Activated CD4-positive, alpha-beta T cell treated with anti-CD3 and anti-CD28 coated beads, Interleukin-2, amount 10 ng/mL, durations not matched to agents 24 days and 14 days (primary cell): ENCODE measurements at places on chromosomes 5 and 9. TPM values are rescaled to one million over a fixed set of nuclear protein-coding genes. Genes with fewer than 3 reads are reported as not detected.

DNA sequence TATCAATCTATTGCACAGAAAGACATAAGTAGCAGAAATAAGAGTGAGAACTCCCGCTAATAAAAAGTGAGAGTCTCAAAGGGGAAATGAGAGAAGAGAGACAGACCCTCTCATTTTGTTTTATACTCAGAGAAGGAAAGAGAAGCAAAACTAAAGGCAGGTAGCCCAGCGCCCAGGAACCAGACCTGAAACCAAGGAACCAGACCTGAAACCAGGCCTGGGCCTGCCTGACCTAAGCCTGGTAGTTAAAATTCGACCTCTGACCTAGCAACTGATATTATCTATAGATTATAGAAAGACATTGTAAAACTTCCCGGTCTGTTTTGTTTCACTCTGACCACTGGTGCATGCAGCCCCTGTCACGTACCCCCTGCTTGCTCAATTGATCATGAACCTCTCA lies 134.5 kb upstream of the SEMA6A start:
- DNase-seq = no peak

DNA sequence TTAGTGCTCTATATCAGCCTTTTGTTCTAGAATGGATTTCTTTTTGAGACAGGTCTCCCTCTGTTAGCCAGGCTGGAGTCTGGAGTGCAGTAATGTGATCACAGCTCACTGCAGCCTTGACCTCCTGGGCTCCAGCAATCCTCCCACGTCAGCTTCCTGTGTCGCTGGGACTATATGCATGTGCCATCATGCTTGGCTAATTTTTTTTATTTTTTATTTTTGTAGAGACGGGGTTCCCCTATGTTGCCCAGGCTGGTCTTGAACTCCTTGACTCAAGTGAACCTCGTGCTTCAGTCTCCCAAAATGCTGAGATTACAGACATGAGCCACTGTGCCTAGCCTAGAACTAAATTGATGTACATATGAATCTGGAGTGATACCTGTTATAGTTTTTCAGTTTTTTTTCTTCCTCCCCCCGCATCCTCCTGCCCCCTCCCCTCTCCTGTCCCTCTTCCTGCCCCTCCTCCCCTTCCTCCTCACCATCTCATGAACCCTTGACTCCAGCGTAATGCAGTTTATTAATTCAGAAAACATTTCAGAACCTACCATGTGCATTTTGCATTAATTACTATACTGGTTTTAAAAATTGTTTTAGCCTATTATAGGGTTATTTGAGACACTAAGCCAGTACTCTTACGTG lies 37.4 kb upstream of the TNFAIP8 start:
- peak; percentile 78 for DNase-seq

DNA sequence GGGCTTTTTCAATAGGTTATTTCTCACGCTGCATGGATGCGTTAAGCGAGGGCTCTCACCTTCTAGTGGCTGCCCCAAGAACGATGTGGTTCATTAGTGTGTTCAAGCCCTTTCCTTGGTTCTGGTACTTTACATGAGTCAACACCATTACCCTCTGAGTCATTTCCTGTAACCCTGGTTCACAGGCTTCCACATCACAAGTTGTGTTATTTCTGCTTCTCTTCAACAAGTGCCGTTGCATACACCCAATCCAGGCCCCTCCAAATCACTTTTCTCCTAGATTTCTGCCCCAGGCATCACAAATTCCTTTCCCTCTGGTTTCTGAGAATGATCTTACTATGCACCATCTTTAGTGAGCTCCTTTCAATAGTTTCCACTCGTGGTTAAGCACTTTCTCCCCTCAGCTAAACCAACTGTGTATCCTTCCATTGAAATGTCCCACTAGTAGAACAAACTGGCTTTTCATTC lies 69.5 kb upstream of the RAD23B start:
- DNase-seq = peak; percentile 74

DNA sequence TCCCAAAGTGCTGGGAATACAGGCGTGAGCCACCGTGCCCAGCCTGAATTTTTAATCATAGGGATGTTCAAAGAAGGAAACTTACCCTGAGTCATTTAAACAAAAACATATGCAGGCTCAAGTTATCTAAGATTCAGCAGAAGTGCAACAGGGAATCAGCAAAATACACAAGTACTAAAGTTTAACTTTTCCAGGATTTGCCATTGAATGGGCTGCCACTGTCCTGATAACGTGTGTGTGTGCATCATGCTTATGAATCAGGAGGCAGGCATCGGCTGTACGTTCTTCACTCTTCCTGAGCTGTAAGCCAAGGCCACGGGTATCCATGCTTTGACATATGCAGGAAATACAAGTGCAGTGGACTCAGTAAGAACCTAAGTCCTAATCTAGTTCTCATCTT lies 48.8 kb upstream of the FST start:
- no peak for DNase-seq

DNA sequence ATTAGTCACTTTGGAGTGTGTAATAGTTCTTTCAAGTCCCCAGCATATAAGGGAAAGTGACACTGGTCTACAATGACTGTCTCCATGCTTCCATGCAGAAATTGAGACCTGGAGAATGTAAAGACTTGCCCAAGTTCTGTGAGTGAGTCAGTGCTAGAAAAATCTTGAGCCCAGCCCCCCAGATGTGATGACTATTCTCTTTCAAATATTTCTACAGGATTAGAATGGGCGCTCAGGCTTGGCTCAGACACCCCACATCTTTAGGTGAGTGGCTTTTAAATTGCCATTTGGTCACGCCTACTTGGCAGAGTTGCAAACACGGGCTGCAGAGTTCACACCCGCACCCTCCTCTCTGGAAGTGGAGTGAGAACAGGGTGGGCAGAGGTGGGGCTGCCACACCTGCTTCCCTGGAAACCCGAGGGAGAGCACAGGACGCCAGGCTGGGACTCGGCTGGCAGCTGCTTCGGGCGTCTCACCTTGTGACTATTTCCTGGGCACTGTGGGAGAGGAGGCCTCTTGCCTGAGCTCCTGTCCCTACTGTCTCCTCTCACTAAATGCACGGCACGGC lies 37.6 kb downstream of the ROPN1L start:
- no peak for DNase-seq

MYOT gene
- total RNA-seq = not detected in 2 replicates

BAAT gene
- total RNA-seq = 0.07 TPM in 1 of 2 replicates, not detected in the other

TAF1L gene
- 0.05 TPM in 1 of 2 replicates, not detected in the other for total RNA-seq
